Stimulated activated CD8-positive, alpha-beta memory T cell treated with anti-CD3 and anti-CD28 coated beads, Interleukin-7, amount 100 ng/mL, for 1 hour (primary cell): ENCODE measurements at places on chromosomes 12 and 14.

- no peak for DNase-seq
These were observed 865.7 kb downstream of the SLC6A15 start for GRCh38 chr12:84046859-84047258.

- DNase-seq, result no peak
These were observed 30.6 kb downstream of the LRCOL1 start for GRCh38 chr12:132579744-132580143.

DNA sequence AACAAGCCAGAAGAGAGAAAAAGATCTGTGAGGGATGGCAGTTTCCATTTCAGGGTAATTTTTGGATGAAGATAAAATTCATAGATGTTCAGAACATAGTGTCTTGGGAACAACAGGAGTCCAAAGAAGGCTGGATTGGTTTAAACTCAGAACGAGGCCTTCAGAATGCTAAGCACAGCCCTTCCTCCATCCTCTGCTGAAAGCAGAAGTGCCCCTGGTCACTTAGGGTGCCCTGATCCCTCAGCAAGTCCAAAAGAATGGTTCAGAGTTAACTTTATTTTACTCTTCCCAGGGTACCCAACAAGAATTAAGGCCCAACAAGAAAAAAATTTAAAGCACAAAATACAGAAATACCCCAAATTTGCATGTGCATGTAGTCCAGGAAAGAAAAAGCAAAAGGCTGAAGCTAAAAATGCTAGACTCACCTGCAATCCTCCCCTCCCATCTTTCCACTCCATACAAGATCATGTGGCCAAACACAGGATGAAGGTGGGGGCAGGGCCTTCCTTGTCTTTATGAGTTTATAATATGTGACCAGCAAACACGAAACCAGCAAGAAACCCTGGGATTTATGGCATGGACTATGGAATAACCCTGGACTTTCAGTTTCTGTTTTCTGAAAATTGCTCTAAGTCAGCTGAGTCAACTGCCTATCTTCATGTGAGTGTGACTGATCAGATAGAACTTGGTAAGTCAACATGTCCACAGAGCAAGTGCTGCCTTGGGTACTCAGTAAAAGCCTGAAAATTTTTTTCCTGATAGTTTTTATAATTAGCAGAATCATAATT lies 21.2 kb downstream of the MAX start:
- DNase-seq, result no peak

- DNase-seq, result no peak
These were observed 27.6 kb upstream of the GALNT9 start for GRCh38 chr12:132356691-132357622.

DNA sequence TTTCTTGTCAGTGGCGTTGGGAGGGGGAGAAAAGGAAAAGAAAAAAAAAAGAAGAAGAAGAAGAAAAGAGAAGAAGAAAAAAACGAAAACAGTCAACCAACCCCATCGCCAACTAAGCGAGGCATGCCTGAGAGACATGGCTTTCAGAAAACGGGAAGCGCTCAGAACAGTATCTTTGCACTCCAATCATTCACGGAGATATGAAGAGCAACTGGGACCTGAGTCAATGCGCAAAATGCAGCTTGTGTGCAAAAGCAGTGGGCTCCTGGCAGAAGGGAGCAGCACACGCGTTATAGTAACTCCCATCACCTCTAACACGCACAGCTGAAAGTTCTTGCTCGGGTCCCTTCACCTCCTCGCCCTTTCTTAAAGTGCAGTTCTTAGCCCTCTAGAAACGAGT lies 1.9 kb downstream of the ASCL1 start:
- DNase-seq, result no peak
